Left lobe of liver (tissue), 2 donors: ENCODE measurements at places on chromosomes 2 and 18. TPM values are rescaled to one million over a fixed set of nuclear protein-coding genes. Genes with fewer than 3 reads are reported as not detected.

CNTNAP5 gene
- total RNA-seq = not detected

TUBA3E gene
- not detected for total RNA-seq

NT5DC4 gene
- total RNA-seq = not detected

TIGD1 gene
- total RNA-seq = 1.3 TPM

KRTCAP3 gene
- total RNA-seq = 7.1 TPM

RNF144A gene
- 3.2 TPM for total RNA-seq

NBAS gene
- 19.5 TPM for total RNA-seq

CD8A gene
- total RNA-seq = 0.81 TPM

HOXD12 gene
- total RNA-seq = not detected

PLEKHM3 gene
- total RNA-seq = 8.5 TPM

DES gene
- 1.8 TPM for total RNA-seq

MROH2A gene
- 6.6 TPM for total RNA-seq

ALKAL2 gene
- 2.5 TPM for total RNA-seq

SCN7A gene
- 0.73 TPM for total RNA-seq

CFC1 gene
- not detected for total RNA-seq

LIPG gene
- 89.4 TPM for total RNA-seq

ABCB11 gene
- 68.5 TPM for total RNA-seq

DSC1 gene
- total RNA-seq = not detected

OXER1 gene
- 29.7 TPM for total RNA-seq

MC5R gene
- not detected for total RNA-seq

FSHR gene
- not detected for total RNA-seq

MYOM1 gene
- total RNA-seq = 4.9 TPM

DPP4 gene
- 15.2 TPM for total RNA-seq

MAPK4 gene
- total RNA-seq = 0.25 TPM

ICA1L gene
- 0.63 TPM for total RNA-seq

PUM2 gene
- 47.5 TPM for total RNA-seq

PLGLB1 gene
- total RNA-seq = 104 TPM

CYBRD1 gene
- total RNA-seq = 12.5 TPM

B3GNT2 gene
- 9.7 TPM for total RNA-seq

CCBE1 gene
- total RNA-seq = 5.8 TPM

CRYGD gene
- total RNA-seq = not detected

SPOPL gene
- 11.3 TPM for total RNA-seq

PLEKHH2 gene
- total RNA-seq = 1.6 TPM

DAPL1 gene
- total RNA-seq = not detected

E2F6 gene
- 5.0 TPM for total RNA-seq

MALT1 gene
- 10.4 TPM for total RNA-seq

CHPF gene
- 55.1 TPM for total RNA-seq

RGPD3 gene
- 0.13 TPM for total RNA-seq

HOXD3 gene
- total RNA-seq = not detected

CCDC150 gene
- total RNA-seq = 2.2 TPM

TRIB2 gene
- 13.8 TPM for total RNA-seq

MLPH gene
- total RNA-seq = 55.0 TPM

TOGARAM2 gene
- 0.78 TPM for total RNA-seq

VSNL1 gene
- 11.9 TPM for total RNA-seq

KCNIP3 gene
- total RNA-seq = 1.6 TPM

NOL4 gene
- 2.8 TPM for total RNA-seq

SLC5A7 gene
- total RNA-seq = not detected

CREG2 gene
- not detected for total RNA-seq

WDR54 gene
- total RNA-seq = 1.5 TPM

DOK6 gene
- total RNA-seq = 2.4 TPM

IL37 gene
- total RNA-seq = not detected

CCDC74A gene
- total RNA-seq = 0.30 TPM

TMEM247 gene
- total RNA-seq = not detected

TCF23 gene
- total RNA-seq = 0.10 TPM

DIPK1C gene
- total RNA-seq = not detected

ORC2 gene
- 8.2 TPM for total RNA-seq
